ENCODE measurements at places on chromosomes 13 and 19.

DNA sequence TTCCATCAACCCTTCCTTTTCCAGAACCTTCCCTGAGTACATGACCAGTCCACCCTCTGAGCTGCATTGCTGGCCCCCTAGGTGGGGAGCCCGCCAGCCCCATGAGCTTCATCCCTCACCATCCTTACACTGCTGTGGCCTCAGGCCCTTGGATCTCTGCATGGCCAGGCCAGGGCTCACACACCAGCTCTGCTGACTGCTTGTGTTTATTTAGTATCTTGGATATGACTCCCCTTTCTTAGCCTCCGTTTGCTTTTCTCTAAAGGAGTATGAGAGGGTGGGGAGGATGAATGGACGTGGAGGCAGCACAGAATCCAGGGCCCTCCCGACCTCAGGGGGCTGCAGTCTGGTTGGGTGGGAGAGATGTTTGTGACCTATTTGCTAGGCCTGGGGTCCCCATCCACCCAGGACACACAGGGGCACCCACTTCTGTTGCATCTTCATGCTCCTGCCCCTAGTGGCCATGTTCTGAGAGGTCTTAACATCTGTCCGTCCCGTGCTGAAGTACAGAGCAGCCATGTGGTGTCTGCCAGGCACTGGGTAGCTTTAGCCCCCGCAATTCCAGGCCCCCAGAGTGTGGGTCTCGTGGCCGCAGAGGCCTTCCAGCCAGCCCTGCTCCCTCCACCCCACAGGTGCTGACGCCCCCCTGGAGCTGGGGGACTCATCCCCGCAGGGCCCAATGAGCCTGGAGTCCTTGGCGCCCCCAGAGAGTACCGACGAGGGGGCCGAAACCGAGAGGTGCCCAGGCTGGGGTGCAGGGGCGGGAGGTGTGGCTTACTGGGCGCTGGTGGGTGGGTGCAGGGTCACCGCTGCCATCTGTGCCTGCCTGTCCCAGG, 13.0 kb downstream of the ARHGEF1 start:
- DNase-seq = no peak

DNA sequence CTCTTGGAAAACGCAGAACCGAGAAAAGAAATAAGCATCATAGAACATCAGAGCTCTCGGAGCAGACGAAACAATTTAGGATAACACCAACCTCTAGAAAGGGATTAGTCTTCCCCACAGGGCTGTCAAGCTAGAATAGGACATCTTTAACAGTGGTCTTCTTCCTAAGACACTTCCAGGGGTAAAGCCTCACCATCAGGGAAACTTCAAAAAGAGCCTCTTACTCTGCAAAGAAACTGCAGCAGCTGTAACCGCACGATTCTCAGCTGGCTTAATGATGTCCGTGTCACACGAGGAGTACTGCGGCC, 642 bp downstream of the ZNF571 start:
- DNase-seq = no peak

DNA sequence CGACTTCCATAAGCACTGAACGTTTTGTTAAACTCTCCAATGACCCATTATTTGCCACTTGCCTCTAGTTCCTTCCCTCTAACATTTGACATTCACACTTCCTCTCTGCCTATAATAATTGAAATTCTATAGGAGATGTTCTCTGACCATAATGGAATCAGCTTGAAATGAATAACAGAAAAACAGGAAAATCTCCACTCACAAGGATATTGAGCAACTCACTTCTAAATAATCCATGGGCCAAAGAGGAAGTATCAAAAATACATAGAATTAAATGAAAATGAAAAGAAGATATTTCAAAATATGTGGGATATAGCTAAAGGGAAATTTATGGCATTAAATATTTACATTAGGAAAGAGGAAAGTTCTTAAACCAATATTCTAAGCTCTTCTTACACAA, 3.4 kb upstream of the FCGBP start:
- DNase-seq = no peak

DNA sequence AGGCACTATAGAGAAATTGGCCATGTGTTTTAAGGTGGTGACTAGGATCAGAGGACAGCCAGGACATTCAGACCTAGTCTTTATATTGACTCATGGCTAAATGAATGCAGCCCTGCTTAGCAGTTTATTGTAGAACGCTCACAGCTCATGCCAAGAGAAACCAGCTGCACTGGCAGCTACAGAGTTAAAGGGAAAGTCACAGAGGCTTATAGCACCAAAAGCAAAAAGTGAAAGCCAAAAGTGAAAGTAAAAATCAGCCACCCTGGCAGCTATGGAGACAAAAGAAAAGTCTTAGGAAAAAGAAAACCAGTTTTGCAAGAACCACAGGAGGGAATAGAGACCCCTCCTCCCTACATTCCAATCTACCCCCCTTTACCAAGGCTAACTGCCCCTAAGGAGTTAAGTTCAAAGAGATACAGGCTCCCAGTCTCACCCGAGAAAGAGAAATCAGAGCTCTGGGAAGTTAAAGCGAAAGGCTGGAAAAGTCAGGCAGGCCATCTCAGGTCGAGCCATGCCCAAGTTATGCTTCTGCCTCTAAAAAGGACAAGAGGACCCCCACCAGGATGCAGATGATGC, 99.0 kb downstream of the ZNF429 start:
- no peak for DNase-seq

DNA sequence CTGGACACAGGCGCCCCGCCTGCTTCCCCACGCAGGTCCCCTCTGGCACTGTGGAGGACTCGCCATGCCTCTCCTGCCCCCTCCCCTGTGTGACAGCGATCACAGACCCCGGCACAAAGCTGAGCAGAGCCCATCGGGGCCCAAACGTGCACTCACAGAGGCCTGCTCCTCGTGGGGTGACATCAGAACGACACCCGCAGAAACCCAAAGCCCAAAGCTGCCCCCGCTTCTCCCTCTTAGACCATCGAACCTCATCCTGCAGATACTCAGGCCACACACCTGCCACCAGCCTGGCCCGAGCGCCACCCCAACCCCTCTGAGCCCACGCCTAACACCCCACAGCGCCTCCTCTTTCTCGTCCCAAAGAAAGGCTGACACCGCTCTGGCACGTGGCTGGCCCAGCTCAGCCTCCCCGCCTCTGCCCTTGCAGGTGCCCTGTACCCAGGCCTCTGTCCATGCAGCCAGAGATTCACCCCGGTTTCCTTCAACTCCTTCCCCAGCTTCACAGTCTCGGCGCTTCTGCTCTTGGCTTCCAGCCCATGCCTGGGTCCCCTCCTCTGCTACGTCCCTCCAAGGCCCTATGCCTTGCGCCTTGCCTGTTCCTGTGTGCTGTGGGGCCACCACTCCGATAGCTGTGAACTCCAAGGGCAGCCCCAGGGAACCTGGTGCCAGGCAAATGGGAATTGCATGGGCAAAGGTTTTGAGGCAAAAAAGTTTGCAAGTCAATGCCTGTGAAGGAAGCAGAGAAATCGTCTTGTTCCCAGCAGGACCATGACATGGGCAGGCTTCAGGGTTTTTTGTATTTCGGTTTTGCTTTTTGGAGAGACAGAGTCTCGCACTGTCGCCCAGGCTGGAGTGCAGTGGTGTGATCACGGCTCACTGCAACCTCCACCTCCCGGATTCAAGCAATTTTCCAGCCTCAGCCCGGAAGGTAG, 831 bp upstream of the CBARP start:
- DNase-seq = no peak

DNA sequence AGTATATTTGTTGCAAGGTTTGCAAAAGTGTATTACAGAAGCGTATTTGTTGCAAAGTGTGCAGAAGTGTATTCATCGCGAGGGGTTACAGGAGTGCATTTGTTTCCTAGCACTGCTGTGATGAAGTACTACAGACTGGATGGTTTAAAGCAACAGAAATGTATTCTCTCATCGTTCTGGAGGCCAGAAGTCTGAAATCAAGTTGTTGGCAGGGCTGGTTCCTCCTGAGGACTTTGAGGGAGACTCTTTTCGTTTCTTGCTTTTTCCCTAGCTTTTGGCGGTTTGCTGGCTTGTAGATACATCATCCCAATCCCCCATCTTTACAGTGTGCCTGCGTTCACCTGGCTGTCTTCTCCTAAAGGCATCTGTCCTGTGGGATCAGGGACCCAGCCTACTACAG, 127.9 kb upstream of the USP29 start:
- no peak for DNase-seq

DNA sequence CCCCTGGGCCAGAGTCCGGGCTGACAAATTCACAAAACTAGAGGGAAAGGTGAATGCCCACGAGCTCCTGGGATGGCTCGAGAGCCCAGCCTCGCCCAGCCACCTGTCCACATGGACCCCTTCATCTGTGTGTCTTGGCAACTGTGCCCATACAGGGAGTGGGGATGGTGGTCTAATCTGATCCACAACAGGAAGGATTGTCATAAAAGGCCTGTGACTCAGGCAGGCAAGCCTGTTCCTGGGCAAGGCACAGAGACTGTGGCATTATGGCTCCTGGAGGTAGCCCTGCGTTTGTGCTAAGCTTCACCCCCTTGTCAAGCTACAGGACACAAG, 20.0 kb downstream of the CAPS start:
- DNase-seq = no peak

DNA sequence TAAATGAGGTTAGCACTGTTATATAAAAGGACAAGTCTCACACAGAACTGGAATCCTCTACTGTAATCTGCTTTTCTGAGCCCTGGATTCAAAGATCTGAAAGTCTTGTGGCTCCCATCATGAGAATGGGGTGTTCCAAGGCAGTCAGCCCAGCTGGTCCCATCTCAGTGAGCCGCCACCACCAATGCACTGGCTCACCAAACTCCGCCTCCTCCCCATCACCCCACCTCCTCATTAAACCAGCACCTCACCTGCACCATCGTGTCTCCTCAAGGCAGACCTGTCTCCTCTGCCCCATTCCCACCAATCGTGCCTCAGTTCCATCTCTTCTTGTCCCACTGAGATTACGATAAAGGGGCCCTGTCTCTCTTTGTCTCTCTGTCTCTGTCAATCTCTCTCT, 166.7 kb downstream of the USP12 start:
- no peak for DNase-seq

Data from LoVo (cell line).